ENCODE measurements at places on chromosomes 6 and 20. TPM values are rescaled to one million over a fixed set of nuclear protein-coding genes. Genes with fewer than 3 reads are reported as not detected.

Gene PRKN
- polyA plus RNA-seq: 2.6 TPM

Gene HAO1
- not detected for polyA plus RNA-seq

Gene PTCRA
- not detected for polyA plus RNA-seq

DNA sequence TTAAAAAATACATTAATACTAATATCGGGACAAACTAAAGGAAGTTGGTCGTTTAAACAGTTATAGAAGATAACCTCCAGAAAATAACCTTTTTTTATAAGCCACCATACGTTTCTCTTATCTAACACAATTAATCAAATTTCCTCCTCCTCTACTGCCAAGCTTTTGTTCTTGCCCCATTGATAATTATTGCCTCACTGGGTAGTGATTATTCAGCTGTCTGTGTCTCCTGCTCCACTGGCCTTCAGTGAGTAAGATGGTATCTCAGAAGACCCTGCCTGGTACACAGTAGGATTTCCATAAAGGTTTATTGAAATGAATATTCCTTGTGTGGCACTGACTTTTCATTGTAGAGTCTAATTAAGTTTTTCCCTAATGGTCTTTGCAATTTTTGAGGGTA is 165.5 kb upstream of the SCGN start:
- no peak for DNase-seq

DNA sequence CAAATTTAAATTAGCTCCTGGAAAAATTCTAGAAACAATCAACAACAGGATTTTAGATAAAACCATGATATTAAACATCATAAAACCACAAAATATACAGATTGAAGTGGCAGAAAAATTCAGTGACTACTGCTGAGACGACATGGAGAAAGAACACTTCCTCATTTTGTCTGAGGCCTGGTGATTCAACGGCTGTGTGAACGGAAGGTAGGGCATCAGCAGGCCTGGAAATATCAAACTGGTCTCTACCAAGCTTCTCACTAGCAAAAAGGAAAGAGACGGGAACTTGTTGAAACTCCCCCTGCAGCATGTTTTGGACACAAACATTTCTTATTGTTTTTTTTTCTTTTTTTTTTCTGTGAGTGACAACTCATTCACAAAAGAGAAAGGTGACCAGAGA is 58.0 kb upstream of the AHI1 start:
- no peak for DNase-seq

DNA sequence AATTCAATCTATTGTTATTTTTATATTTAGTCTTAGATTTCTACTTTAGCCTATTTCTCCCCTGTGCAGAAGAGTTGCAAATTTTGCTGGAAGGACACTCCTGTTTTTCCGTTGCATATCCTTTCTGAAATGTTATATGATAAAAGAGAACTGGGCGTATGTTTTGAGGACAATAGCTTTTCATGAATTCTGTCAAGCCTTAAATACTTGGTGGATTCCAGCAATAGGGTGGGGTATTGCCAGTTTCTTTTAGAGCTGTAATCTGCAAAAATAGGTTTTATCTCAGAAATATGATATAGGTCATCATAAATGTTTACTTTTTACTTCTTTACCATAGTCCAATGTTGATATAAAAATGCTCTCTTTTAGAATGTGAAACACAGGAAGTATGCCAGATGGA is 42.0 kb downstream of the VTA1 start:
- no peak for DNase-seq
